ENCODE measurements at places on chromosomes 12 and 14.

DNA sequence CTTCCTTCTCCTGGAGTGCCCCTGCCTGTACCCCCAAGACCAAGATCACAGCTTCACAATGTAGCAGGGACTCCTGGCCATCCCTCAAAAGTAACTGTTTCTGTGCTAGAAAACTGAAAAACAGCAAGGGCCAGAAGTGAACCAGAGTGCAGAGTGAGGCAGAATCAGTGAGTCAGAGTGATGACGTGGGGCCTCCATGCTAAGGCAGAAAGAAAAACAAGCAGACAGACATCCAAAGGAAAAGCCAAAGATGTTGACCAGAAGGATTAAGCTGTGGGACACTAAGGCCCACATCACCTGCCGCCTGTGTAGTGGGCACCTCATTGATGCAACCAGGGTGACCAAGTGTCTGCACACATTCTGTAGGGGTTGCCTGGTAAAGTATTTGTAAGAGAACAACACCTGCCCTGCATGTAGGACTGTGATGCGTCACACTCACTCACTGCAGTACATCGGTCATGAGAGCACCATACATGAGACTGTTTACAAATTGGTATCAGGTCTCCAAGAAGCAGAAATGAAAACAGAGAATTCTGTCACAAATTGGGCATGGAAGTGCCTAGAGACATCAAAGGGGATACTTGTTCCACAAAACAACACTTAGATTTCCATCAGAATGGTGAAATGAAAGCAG is 51.2 kb downstream of the ARMH4 start:
- DNase-seq, result no peak

GRCh38 chr14:89379006-89379405 is 38.0 kb downstream of the FOXN3 start:
- DNase-seq, result no peak

DNA sequence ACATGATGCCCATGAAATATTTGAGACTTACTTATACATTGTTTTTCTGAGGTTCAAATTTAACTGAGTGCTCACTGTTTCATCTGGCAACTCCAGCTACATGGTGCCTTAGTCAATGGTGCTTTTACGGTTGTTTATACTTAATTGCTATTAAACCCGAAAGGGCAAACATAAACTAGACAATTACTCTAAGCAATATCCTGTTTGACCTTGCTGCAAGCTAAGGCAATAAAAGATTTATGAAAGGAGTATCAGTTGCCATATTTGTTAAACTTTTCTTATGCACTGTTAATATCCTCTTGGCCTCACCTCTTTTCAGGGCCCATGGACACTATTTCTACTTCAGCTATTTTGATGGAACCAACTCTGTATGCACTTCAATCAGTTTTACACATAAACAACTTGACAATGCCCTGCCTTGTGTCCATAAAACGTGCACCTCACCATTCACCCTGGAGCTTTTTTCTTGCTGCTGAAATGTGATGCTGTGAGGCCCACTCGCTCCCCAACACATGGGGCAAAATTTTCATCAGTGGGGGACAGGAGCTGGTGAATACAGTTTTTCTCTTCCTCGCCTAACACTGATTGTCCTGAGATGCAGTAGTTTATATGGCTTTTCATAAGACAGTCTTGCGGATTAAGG is 64.1 kb upstream of the HIF1A start:
- no peak for DNase-seq

DNA sequence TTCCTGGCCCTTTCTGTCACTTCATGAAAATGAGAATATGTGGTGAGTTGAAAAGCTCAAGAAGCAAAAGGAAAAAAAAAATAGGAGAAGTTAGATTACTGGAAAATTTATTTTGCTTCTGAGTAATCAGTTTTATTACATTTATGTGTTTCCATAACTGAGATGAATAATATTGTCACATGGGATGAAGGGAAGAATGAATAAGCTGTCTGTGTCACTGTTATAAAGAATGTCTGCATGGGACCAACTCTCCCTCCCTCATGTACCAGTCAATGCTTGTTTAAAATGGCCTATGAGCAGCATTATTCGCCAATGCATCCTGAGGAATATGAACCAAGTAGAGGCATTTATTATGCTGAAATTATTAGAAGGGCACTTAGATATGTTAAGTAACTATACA is 246.3 kb downstream of the PRKD1 start:
- no peak for DNase-seq

- DNase-seq, result no peak
These were observed 164.1 kb upstream of the NTF3 start for GRCh38 chr12:5267603-5268423.

- no peak for DNase-seq
These were observed 33.1 kb upstream of the CCDC60 start for GRCh38 chr12:119301379-119301778.

DNA sequence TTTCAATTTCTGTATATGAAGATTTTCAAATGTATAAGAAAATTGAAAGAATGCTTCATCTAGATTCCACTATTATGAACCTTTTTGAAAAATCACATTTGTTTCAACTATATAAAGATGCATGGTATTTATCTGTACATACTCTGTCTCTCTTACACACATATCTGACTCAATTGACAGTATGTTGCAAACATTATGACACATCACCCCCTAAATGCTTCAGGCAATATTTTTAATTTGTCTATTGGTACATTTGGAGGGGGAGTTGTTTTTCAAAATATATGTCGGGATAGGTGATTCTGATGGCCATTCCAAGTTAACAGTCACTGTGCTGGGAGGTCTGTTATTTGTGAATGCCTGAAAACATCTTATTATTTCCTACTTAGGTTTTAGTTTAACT is 14.4 kb downstream of the PCNX1 start:
- DNase-seq, result no peak

- peak; percentile 8 for DNase-seq
These were observed 173.8 kb upstream of the MIS18BP1 start for GRCh38 chr14:45426685-45427282.

- DNase-seq, result no peak
These were observed 13.5 kb downstream of the SLC11A2 start for GRCh38 chr12:51012570-51013236.

DNA sequence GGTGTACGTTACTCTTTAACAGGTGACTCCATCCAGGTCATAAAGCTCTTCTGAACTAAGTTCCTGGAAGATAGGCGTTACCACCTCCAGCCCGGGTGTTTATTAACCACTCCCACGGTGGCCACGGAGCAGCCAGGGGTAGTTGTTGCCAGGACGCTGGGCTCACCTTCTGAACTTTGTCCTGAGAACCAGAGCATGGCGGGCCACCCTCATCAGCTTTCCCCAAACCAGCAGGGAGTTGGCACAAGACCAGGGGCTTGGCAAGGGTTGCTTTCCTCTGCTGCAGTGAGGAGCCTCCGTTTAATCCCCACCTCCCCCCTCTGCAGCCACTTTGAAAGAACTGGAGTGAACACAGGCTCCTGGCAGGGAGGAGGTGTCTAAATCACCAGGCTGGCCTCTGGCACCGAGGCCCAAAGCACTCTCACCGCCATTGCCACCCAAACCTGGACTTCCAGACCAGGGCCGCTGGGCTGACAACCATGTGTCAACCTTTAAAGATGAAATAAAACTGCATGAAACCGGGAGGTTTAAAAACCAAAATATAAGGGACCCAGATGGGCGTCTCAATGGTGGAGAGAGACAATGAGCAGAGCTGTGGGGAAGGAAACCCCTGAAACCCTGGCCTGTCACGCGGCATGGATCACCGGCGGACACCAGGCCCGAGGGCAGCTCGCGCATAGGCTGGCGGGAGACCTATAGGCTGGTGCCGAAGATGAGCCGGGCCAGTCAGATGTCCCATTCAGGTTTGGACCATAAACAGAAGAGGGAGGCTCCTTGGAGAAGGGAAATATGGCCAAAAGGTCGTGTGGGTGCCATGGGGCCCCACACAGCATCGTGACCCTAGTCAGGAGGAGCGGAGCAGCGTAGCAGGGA is 30.9 kb upstream of the TDRD9 start:
- DNase-seq, result no peak

DNA sequence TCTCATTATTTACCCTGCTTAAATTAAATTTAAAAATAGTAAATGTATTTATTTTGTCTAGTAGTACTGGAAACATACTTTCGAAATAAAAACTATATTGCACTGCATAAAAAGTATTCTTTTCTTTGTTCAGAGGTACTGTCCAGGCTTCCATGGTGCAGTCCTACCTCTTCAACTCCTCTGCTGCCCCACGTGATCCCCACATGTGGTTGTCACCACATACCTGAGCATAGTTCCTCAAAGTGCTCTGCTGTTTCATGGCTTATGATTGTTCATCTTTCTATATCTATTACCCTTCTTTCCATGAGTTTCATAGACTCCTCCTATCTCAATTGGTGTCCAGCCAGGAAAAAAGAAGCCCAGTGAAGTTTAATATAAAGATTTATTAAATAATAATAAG is 317.5 kb upstream of the OR4E1 start:
- DNase-seq, result no peak

DNA sequence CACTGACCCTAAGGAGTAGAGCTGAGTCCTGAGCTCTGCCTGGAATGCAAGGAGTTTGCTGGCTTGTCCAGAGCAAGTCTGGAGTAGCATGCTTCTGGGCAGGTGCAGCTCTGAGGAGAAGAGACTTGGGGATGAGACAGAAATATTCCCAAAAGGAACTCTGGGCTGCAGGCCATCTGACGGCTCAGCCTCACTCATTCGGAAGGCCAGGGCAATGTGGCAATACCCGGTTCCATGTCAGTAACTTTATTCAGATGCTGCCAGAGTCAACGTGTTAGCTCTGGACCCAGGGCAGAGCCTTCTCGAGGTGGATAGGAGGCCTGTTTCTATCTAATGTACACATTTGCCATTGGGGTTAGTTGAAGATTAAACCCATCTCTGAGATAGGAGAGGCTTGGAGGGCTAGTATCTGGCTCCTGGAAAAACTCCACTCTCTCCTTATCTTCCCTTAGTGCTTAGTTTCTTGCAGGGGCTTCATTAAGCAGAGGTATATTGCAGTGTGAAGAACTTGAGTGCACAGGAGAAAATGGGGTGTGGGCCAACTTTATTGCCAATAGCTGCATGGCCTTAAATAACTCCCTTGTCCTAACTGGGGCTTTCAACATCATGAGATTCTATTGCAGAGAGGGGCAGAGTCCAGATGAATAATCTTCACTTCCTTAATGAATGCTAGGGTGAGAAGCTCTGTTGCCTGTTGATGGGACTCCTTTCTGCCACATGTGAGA is 65.6 kb downstream of the NTF3 start:
- no peak for DNase-seq

- DNase-seq, result no peak
These were observed 489.1 kb downstream of the FOXG1 start for GRCh38 chr14:29255692-29256091.

DNA sequence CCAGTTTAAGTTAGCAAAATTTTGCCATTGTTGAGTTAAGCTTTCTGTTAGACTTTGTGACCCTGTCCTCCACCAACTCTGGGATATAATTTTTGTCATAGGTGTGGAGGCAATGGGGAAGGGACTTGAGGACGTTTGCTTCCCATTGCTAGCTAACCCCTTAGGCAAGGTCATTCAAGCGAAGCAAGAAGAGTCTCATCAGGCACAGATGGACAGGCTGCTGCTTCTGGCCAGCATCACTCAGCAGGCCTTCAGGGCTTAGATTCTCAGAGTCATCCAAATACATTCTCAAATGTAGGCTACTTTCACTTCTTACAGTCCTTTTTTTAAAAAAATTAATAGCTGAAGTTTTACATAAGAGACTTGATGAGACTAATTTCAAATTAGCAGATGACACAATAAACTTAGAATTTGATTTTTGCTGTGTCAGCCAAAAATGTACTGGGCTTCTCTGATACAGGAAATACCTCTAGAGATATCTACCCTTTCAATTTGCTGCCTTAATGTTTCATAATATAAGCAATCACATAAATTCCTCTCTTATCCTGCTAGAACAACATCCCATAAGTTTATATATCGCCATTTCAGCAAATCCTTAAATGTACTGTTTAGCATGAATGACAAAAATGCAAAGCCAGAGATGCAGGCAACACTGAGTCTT is 875.2 kb downstream of the FLRT2 start:
- DNase-seq, result no peak

DNA sequence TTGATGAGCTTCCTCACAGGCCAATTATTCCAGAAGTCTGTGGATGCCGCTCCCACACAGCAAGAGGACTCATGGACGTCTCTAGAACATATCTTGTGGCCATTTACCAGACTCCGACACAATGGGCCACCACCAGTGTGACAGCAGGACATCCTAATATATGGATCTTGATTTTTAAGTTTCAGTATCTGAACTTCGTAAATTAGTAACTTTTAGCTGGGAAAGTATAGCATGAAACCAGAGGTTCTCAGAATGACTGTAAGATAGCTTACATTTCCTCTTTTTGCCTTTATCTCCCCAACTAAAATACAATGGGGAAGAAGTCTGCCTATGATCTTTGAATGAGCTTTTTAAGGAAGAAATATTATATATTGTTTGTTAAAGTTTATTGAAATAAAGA is 87.0 kb downstream of the DNAI7 start:
- no peak for DNase-seq

- DNase-seq, result no peak
These were observed 3.6 kb upstream of the FZD10 start for GRCh38 chr12:130158754-130159059.
